Tracheal epithelial cell (primary cell): ENCODE measurements at places on chromosomes 4 and X. TPM values are rescaled to one million over a fixed set of nuclear protein-coding genes. Genes with fewer than 3 reads are reported as not detected.

Gene CTSO
- 2.6 and 5.5 TPM in 2 replicates for total RNA-seq

Gene CT45A2
- not detected in 2 replicates for total RNA-seq

Gene RPL36A
- 349 and 594 TPM in 2 replicates for total RNA-seq

Gene LRRC66
- under 0.01 and 0.43 TPM in 2 replicates for total RNA-seq

Gene ADH7
- total RNA-seq = 3.9 and 15.1 TPM in 2 replicates

Gene SLITRK2
- total RNA-seq = under 0.01 TPM in 1 of 2 replicates, not detected in the other

Gene MAGEB2
- total RNA-seq = not detected in 2 replicates

Gene PJA1
- 41.6 and 80.0 TPM in 2 replicates for total RNA-seq

Gene CCNB3
- under 0.01 TPM in 1 of 2 replicates, not detected in the other for total RNA-seq
